ENCODE measurements at places on chromosomes 3 and 15.

GRCh38 chr3:131526801-131527347, 24.1 kb upstream of the MRPL3 start:
- peak; percentile 25 for DNase-seq

DNA sequence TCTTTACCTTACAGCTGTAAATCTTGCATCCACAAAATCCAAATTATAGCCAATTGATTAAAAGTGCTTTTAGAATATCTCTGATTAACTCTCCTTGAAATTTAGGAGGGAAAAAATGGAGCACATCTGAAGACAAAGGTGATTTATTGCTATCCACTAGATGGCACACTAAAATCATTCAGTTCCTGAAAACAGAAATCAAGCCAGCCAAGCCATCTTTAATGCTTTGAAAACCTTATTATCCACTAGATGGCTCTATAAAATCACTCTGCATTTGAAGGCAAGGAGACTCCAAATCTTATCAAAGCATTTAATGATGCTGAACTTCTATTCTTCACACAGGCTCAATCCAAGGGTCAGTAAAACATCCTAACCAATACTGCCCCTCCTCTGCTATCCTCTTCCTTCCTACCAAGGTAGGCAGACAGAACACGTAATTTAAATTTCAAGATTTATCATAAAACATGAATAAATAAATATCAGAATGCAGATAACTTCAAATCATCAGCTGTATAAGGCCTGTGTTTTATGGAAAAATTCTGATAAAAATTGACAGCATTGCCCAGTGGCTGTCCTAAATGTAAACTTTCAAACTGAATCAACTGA, 48.4 kb downstream of the GOLIM4 start:
- DNase-seq, result no peak

DNA sequence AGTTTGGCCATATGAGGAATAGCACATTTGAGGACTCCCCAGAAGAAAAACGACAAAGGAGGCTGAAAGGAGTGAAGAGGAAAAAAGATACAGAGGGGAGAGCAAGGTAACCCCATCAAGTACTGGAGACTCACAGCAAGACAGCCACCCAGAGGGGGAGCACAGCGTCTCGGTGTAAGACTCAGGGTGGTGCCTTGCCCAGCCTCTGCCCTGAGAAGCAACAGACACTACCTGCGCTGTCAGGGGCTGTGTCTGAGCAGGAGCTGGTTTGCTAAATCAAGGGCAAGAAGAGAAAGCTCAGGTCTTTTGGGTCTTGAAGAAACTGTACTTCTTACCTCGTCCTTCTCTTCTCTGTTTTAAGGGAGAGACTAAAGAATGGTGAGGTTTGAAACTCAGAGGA, 27.9 kb downstream of the FBXO45 start:
- DNase-seq, result no peak

DNA sequence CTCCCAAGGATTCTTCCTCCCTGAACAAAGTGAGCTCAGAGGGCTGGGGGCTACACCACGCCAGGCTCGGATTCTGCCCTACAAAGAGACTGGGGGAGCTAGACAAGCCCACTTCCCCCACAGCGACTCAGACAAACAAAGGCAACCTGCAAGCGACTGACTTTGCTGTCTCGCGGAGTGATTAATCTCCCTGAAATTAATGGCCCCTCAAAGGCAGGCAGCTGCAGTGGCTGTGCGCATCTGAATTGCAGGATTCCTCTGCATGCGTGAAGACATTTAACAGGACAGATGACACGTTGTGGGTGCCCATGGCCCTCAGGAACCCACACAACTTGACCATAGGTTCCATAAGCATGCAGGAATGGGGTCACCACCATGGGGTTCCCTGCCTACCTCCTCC, 18.4 kb downstream of the CTXND1 start:
- DNase-seq, result no peak

GRCh38 chr3:43960448-43960840, 269.7 kb downstream of the ABHD5 start:
- DNase-seq, result no peak

GRCh38 chr3:2535206-2535605, 436.5 kb downstream of the CNTN4 start:
- DNase-seq, result no peak

DNA sequence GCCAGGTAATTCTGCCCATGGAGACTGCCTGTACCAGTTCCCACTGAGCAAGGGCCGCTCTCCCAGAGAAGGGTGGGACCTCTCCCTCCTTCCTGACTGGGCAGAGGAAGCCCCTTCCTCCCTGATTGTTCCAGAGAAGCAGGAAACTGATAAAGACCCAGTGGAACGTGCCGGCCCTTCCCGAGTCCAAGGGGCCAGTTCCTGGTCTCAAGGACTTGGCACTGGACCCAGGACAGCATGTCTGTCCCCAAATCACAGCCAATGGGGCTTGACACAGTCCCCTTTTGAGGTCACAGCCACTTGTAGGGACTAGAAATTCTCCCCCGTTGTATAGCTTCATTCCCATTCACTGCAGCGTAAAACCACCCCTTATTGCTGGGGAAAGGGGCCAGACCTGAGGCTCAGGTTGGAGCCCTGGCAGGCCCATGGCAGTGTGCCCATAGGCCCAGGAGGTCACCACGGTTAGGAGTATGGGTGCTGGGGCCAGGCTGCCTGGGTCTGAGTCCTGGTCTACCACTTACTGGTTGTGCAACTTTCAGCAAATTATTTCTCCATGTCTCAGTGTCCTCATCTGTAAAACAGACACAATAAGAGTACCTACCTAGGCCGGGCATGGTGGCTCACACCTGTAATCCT, 18.1 kb downstream of the CSRNP1 start:
- DNase-seq, result no peak

- DNase-seq, result no peak
Observed at GRCh38 chr15:31153531-31153930, 52.0 kb upstream of the TRPM1 start.

- no peak for DNase-seq
Observed at GRCh38 chr15:57217778-57218598, 158.3 kb upstream of the CGNL1 start.

- DNase-seq, result no peak
Observed at GRCh38 chr3:128814060-128814459, 65.4 kb upstream of the ACAD9 start.

DNA sequence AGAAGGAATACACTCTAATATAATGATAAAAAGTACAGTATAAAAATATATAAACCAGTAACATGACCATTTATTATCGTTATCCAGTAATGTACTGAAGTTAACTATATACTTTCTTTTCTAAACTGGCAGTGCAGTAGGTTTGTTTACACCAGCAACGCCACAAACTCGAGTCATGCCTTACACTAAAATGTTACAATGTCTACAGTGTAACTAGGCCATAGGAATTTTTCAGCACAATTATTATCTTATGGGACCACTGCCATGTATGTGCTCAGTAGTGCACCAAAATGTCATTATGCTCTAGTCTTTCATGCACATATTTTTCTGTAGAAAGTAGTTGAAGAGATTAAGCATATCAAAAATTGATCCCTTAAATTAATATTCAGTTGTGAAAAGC, 609.8 kb upstream of the BCHE start:
- DNase-seq, result no peak

- peak; percentile 33 for DNase-seq
Observed at GRCh38 chr15:42919799-42920518, 619 bp downstream of the TTBK2 start.

DNA sequence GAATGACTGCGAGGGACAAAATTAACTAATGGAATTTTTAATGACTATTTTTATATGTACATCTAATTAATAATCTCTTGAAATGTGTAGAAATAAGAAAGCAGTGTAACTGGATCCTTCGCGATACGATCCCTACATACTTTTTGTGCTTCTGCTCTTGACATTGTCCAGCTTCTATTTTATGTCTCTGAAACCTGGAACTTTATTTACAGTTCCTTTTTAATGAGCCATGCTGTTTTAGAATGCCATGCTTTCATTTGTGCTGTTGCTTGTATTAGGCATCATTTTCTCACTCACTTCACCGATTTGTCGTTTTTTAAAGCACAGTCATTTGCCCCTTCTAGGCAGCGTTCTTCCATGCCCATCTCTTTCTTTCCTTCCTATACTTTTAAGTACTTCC, 301.3 kb downstream of the EDEM1 start:
- DNase-seq, result no peak

GRCh38 chr15:99228120-99228770, 21.1 kb downstream of the TTC23 start:
- no peak for DNase-seq

DNA sequence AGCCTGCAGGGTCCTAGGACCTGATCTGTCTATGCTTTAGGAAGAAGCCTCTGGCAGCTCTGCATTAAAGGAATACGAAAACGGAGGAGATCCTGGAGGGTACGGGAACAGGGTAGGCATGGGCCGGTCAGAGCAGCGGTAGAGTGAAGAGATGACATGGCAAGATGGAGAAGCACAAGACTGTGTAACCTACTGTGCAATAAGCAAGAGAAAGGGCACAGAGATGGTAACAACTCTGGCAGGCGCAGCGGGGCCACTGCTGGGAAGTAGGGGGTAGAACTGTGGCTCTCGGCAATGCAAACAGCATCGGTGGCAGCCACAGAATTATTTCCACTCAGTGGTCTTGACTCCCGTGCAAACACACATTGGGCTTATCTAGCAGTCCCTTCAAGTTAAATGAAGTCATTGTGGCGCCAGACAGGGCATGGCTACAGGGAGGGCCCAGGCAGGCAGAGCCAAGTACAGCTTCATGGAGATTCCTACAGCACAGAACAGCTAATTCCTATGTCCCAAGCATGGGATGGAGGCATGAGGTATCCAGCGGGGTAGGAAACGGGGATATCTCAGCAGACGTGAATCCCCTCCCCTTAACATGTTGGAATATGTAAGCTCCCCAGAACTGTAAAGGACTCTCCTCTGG, 28.8 kb downstream of the WHAMM start:
- DNase-seq, result no peak

DNA sequence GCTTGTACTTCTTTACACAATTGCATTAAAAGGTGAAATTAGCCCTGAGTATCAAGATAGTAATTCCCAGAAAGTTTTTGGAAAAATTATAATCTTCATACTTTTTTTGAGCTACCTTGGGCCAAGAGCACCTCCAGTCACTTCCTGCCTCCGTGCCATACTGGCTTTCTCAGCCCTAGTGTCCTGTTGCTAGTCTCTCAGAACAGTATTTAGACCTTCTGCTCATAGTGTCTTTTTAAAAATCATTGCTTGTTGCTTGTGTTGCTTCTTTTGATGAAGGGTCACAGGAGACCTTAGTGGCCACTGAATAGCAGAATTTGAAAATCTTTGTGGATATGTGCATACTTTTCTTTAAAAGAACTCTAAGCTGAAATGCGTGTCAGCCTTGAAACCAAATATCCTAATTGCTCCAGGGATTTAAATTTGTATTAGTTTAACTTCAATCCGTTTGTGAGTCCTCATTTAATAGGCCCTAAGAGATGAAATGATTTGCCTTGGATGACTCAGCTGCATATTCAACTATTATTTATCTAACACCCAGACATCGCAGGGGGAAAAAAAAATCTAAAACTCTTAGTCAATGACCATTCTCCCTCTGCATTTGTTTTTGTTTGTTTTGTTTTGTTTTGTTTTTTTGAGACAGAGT, 29.1 kb upstream of the LXN start:
- DNase-seq, result no peak

DNA sequence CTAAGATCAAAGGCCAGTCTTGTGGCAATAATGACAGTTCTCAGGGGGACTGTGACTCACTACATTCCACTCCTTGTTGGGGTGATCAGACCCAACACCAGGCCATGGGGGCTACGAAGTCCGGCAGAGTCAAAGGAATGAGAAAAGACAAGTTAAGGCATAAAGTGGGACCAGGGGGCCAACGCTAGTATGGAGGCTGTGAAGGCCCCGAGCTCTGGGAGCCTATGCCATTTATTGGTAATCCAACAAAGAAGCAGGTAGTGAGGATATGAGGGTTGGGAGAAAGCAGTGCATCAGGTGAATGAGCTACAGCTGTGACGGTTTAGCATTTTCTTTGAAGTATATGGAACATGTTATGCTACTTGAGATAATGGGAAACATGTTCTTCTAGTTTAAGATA, 104.4 kb upstream of the C2CD4B start:
- DNase-seq, result no peak

DNA sequence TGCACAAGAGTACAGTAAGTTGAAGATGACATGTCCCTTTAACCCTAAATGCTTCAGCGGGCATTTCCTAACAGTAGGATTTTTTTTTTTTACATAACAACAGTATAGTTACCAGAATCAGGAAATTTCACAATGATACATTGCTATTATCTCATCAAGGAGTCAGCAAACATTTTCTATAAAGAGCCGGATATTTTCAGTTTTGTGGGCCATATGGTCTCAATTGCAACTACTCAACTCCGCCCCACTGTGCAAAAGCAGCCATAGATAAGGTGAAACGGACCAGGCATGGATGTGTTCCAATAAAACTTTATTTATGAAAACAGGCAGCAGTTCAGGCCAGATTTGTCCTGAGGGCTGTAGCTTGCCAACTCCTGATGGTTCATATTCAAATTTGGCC, 130.6 kb downstream of the SMAD6 start:
- DNase-seq, result no peak

DNA sequence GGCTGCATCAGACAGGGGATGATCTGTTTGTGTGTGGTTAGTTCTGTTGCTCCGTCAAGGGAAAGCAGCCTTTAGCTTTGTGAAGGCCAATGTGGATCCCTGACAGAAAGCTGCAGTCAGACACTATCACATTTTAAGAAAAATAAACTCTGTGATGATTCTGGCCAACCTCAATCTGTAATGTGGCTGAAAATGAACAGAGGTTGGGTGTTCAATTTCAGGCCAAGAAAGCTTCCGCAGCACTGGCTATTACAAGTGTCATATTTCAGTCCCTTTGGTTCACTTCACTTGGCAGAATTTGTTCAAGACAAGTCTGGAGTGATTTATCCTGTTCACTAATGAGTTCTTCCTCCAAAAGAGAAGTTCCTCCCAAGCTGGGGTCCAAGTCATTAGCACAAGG, 571.8 kb upstream of the IL12A start:
- no peak for DNase-seq

- no peak for DNase-seq
Observed at GRCh38 chr15:69533522-69533921, 80.9 kb downstream of the RPLP1 start.

GRCh38 chr3:114904633-114905032, 242.5 kb downstream of the ZBTB20 start:
- no peak for DNase-seq

DNA sequence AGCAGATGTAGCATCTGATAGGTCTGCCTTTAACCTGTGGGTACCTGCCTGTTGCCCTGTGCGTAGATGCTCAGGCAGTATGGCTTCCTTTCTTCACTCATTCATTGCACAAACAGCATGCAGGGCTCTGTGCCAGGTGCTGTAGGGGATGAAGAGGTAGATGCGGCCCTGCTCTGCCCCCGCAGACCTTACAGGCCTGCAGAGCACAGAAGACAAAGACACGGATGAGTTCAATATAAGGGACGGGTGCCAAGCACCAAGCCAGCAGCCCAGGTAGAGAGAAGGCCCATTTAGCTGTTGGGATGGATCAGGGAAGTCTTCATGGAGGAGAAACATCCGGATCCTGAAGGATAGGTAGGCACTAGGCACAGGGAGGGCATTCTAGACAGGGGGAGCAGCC, 69.4 kb downstream of the AAGAB start:
- DNase-seq, result no peak

DNA sequence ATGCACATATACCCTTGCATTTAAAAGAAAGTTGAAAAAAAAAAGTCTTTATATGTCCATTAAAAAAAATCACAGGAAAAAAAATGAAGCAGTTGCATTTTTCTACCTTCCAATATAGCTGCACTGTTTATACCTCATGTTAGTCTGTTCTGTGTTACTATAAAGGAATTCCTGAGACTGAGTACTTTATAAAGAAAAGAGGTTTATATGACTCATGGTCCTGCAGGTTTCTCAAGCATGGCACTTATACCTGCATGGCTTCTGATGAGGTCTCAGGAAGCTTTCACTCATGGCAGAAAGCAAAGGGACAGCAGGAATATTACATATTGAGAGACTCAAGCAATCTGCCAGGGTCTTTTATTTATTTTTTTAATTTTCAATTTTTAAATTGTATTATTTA, 277.2 kb upstream of the BCHE start:
- no peak for DNase-seq
